NCI-H2171 treated with DMSO at 0.1 percent for 48 hours (cell line): ENCODE measurements at places on chromosomes 5 and 9.
A peak's percentile ranks its signal among the peaks of the same experiment; 100 is the strongest.

- DNase-seq: no peak
Observed at GRCh38 chr9:113653746-113654604, 190.4 kb downstream of the RGS3 start.

DNA sequence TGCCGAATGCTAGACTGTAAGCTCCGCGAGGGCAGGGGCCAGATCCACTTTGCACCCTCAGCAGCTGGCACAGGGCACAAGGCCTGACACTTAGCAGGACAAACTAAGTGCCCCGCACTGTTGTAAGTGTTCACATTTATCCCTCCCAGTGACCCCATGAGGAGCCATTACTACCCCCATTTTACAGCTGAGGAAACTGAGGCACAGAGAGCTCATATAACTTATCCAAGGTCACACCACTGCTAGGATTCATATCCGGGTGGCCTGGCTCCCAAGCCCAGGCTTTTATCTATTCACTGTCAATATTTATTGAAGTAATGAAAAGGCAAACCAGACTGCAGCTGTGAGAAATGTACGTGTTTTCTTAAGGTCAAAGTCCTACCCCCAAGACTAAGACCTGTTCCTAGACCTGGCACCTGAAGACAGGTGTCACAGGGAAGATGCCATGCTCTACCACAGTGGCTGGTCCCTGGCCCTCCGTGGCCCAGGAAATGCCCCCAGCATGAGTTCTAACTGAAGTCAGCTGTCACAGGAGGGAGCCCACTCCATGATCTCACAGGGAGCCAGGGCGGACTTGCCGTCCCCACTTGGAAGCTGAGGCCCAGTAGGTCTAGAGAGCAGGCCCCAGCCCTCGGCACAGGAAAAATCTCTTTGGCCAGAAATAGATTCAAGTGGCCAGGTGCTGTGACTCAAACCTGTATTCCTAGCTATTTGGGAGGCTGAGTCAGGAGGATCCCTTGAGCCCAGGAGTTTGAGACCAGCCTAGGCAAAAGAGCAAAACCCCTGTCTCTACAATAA, 74.7 kb upstream of the IL17B start:
- no peak for DNase-seq

DNA sequence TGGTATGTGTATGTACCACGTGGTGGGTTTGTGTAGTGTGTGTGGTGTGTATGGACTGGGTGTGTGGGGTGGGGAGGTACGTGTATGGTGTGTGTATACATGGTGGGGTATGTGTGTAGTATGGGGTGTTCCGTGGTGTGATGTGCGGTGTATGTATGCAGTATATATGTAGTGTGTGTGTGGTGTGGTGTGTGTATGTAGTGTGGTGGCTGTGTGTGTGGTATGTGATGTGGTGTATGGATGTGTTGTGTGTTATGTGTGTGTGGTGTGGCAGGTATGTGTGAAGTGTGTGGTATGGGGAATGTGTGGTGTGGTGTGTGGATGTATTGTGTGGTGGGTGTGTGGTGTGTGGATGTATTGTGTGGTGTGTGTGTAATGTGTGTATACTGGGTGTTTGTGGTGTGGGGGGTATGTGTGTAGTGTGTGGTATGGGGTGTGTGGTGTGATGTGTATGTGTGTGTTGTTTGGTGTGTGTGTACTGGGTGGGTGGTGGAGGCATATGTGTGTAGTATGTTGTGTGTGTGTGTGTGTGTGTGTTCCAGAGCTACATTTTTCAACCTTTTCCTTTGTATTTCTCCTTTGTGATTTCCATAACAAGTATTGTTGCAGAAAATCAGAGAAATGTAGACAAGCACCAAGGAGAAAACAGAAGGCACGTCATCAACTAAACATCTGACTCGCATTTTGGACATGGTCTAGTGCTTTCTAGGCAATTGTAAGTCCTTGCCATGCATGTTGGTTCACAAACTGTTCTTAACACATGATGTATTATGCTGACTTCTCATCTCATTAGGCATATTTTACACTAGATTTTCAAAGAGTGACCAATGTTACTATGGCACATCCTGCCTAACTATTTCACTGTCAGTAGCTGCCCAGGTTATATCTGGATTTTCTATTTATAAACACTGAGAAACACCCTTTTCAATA, 13.2 kb downstream of the SEMA4D start:
- peak; percentile 5 for DNase-seq

- no peak for DNase-seq
Observed at GRCh38 chr5:140420226-140420570, 18.6 kb downstream of the ANKHD1 start.

GRCh38 chr9:117549444-117549843, 134.6 kb upstream of the ASTN2 start:
- DNase-seq: no peak

DNA sequence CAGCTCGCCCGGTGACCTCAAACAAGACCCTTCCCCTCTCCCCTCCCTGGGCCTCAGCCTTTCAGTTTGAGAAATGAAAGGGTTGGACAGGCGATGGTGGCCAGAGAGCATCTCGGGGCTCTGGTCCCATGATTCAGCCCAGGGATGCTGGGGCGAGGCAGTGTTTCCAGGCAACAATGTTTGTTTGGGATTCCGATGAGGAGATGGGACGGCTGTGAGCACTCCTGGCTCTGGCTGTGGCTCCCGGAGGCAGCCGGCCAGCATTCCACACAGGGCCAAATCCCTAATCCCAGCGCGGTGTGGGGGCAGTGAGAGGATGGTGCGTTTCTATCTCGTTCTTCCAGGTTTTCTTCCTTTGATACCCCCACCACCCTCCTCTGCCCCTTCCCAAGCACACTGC, 66.0 kb downstream of the HMCN2 start:
- no peak for DNase-seq

GRCh38 chr5:178788381-178789085, 58.1 kb upstream of the ZNF354A start:
- DNase-seq: no peak
